ENCODE measurements at places on chromosomes 2 and 18. TPM values are rescaled to one million over a fixed set of nuclear protein-coding genes. Genes with fewer than 3 reads are reported as not detected.

DNA sequence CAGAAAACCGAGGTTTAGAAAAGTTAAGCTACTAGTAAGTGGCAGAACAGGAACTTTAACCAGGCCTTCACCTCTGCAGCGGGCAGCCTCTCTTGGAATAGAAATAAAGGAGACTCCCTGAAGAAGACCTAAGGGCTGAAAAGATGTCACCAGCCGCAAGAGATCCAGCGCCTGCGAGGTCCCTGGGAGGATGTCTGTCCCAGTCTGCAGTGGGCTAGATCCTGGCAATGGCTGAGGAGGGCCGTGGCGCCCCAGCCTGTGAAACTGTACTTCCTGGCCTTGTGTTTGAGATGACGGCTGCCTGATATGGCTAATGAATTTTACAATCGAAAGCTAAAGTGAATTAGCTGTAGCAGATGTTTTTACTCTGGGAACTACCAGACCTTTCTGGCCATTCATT, 300.6 kb upstream of the SALL3 start:
- DNase-seq = no peak

The TRABD2A gene
- 0.28 TPM for polyA plus RNA-seq

The PKP4 gene
- polyA plus RNA-seq = 24.7 TPM

DNA sequence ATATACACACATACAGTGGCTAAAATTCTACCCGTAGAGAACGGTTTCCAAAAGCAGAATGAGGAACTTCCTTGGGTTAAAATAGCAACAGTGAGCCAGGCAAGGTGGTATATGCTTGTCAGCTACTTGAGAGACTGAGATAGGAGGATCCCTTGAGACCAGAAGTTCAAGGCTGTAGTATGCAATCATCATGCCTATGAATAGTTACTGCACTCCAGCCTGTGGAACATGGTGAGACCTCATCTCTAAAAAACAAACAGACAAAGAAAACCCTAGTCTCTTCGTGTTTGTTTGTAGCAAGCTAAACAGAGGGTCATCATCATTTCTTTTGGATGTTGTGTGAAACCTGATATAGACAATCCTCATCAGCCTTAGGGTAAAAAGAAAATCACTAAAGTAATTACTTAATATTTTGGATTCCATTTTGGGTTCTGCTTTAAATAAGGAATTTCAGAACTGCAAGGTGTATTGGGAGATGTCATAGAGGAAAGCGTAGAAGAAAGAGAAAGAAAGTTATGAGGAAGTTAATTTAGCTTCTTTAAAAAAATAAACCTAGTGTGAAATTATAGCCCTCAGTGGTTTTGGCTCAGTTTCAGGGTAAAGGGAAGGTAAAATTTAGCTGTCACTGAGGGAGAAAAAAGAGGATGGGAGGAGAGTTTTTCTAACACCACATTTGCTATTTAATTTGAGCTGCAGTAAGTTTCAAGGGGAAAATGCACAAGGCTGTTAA, 46.5 kb downstream of the PLEK start:
- DNase-seq = no peak

The MC2R gene
- 0.83 TPM for polyA plus RNA-seq

The RBKS gene
- polyA plus RNA-seq = 1.4 TPM

GRCh38 chr2:43051338-43051737, 175.1 kb downstream of the ZFP36L2 start:
- DNase-seq = no peak

The DOK1 gene
- 6.8 TPM for polyA plus RNA-seq

The FARSB gene
- 24.9 TPM for polyA plus RNA-seq

The SLC5A7 gene
- polyA plus RNA-seq = 0.93 TPM

The C2orf15 gene
- not detected for polyA plus RNA-seq

- DNase-seq = no peak
Measured at GRCh38 chr2:219765231-219765911, 137.9 kb downstream of the SLC4A3 start.

DNA sequence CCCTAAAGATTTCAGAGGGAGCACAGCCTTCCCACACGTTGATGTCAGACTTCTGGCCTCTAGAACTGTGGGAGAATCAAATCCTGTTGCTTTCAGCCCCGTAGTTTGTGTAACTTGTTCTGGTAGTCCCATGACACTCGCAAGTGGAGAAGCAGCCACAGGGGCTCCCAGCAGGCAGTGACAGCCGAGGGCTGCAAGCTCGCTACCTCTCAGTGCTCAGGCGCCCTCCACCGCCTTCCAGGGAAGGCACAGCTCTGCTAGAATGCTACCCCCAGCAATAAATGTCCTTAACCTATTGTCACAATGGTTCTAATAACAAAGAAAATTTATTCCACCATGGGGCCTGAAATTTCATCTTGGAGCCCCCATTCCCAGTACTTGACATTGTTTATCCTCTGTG, 143.1 kb upstream of the ZNF236 start:
- no peak for DNase-seq

GRCh38 chr2:109699646-109700045, 85.5 kb downstream of the SOWAHC start:
- peak; percentile 65 for DNase-seq

DNA sequence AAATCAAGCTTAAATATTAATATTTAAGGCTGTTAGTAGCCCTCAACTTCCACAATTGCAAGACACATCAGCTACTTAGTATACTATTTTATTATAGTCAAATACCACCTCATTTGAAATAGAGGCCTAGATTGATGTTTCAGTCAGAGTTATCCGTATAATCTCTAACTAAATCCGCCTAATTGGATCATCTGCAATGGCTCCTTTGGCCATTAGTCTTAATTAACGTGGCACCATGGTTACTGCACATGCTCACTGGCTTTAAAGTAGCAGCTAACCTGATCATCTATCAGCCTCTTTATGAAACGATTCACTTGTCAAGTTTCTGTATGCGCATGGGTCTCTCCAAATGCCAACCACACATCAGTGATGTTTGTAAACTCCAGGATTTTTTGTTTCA, 112.3 kb downstream of the COLEC12 start:
- no peak for DNase-seq

GRCh38 chr2:105843476-105844374, 99.0 kb downstream of the NCK2 start:
- DNase-seq = peak; percentile 44

The PTH2R gene
- 0.40 TPM for polyA plus RNA-seq

DNA sequence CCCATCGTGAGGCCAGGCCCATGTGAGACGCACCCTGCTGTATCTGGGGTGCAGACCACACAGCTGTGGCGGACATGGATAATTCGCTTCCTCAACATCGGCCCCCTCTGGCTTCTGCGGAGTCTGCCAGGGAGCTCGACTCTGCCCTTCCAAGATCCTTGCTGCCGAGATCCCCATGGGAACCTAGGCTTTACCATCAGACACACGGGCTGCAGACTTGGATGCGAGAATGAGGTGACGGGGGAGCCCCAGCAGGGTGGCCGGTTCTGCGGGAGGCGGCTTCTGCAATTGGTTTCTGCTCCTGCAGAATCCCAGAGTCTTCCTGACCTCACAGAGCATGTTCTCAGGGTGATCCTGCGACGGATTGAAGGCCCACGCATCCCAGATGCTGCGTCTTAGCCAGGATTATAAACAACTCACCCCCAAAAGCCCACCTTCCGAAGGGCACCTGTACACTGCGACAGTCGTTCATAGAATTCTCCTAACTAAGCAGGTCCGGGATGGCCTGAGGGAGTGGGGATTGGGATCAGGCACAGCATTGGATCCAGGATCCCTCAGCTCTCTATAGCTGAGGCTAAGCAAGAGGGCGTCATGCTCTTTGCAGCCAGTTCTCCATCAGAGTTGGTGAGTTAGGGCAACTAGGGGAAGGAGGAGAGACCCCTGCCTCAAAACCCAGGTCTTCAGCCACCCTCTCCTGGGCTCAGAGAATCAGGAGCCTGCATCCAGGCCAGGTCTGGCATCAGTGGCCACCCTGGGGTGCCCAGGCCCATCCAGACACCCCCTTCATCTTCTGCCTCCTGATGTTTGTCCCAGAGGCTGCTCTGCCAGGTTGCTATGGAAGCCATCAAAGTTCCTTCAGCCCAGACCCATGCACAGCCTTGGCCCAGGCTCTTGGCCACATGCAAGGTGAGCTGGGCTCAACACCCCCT, 74.7 kb upstream of the SNTG2 start:
- no peak for DNase-seq

DNA sequence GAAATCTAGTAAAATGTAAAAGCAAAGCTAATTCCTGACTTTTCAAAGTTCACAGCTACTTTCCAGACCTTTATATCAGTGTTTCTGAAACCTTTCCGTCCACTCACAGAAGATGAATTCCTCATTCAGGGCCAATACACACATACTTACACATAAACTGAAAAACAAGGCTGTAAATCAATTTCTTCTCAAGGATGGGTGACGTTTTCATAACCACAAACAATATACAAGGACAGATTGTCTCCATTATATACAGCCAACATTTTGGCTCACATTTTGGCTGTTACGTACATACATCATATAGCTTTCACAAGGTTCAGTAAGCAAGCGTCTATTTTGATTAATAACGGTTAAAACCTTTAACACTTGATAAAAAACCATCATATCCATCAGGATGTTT, 1.4 kb downstream of the RPRD1A start:
- DNase-seq = no peak

The STPG4 gene
- not detected for polyA plus RNA-seq

- no peak for DNase-seq
Measured at GRCh38 chr2:232882085-232882484, 12.0 kb downstream of the SNORC start.

Data from muscle of leg (tissue), 16 donors.